Esophagus squamous epithelium (tissue), 5 donors: ENCODE measurements at places on chromosomes 3 and 15.

DNA sequence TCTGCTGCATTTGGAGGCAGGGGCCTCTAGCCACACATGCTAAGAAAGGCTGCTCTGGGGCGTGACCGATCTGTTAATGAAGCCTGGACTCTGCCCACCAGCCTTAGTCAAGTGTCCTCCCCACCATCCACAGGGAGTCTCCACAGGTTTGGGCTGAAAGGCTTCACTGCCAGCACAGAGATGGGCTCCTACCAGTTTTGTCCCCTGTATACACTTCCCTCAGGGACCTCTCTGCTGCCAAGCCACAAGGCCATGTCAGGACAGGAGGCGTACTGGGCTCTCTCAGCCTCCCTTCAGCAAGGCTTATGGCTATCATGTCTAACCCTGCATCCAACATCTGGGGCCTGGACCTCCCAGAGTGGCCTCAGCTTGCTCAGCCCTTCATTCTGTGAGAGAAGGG is 23.5 kb downstream of the KIF9 start:
- no peak for DNase-seq

GRCh38 chr15:81018197-81018596 is 17.5 kb downstream of the TLNRD1 start:
- DNase-seq: no peak

- no peak for DNase-seq
Observed at GRCh38 chr3:9402410-9403228, 5.2 kb downstream of the SETD5 start.

- no peak for DNase-seq
Observed at GRCh38 chr3:108564564-108564963, 24.7 kb downstream of the CIP2A start.

GRCh38 chr3:186093271-186093900 is 15.5 kb downstream of the ETV5 start:
- no peak for DNase-seq

DNA sequence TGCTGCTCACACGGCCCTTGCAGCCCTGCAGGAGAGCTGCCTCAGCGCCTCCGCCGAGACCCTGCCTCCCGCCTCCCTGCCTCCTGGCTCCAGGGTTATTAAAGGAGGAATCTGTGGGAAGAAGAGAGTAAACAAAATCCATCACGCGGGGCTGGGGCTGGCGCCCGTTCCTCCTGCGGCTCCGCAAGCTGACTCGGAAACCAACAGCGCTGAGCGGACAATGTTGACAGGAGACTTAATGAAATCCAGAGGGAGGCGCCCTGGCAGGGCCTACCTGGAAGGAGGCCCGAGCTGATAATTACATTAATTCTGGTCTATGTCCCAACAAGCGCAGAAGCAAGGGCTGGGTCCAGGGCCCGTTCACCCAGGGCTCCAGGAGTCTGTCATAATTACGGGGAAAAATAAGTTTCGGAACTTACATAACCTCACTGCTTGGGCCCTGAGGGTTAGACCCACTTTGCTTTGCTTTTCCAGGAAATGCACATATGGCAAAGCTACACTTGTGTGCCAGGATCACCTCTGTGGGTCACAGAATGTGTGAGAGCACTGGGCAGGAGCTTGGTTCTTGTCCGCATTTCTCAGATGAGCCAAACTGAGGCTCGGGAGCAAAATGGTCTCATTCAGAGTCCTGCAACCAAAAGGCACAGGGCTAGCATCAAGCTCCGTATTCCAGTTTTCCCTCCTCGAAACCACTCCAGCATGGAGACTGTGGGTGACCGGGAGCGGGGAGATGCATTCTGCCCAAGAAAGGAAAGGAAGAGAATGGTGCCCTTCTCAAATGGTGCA is 43.8 kb upstream of the SLC6A6 start:
- DNase-seq: no peak

- DNase-seq: no peak
Observed at GRCh38 chr15:37016231-37016630, 84.1 kb downstream of the MEIS2 start.

DNA sequence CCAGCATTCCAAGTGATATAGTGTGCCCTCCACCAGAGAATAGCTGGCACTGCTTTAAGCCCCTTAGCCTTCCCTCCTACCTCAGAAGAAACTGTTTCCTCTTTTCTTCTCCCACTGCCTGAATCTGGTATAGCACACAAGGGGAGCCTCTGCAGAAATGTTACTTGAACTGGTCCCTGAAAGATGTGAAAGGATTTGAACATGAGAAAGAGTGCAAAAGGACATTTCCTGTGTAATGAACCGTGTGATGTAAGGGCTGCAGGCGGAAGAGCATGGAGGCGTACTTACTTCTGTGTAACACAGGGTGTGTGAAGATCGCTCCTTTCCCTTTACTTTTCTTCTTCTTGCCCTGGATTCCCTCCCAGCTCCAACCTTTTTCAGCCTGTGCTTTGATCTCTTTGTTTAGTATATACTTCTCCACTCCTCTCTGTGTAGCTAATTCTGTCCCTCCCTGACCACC is 8.4 kb downstream of the TMOD3 start:
- DNase-seq: no peak

DNA sequence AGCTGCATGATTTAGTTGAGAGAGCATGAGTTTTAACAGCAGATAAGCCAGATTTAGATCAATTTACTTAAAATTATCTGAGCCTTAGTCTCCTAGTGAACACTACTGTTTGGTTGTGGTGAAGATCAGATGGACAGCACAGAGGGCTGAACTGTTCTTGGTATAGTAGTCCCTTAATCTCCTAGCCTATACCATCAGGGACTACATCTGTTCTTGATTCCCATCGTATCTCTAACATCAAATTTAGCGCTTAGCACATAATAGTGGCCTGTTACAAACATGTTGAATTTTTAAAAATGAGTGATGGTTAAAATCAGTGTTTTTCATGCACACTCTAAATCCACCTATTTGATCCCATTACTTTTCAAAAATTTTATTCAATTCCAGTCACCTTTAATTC is 507.7 kb downstream of the GRM7 start:
- DNase-seq: no peak

DNA sequence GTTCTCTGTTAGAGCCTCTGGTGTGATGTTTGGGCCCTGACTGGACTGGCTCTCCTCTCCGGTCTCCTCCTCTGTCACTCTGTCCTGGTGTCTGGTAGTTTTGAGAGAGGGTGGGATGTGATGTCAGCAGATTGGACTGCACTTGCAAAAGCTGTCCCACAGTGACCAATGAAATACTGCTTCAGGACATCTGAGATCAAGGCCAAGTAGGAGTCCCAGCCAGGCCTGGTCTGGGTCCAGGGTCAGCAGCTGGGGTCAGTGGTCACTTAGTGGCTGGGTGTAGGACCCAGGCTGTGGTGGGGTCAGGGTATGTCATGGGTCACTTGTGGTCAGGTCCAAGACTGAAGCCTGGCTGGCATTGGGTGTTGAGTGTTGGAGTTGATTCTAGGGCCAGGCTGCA is 20.9 kb downstream of the ALDH1L1 start:
- no peak for DNase-seq

DNA sequence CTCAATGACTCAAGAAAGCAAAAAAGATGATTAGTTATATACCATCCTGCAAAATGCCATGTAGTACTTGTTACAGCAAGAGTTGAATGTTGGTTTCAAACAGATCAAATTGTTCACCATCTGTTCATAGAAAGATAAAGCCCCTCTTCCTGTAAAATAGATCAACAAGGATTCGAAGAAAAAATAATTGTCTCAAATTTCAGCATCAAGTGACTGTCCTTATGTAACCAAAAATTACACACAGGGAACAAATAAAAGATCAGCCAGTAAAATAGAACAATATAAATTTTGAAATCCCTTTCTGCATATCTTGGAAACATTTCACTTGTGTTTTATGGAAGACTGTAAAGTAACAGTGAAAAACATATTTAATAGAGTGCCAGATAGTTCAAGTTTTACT is 165.1 kb upstream of the STAC start:
- DNase-seq: no peak

DNA sequence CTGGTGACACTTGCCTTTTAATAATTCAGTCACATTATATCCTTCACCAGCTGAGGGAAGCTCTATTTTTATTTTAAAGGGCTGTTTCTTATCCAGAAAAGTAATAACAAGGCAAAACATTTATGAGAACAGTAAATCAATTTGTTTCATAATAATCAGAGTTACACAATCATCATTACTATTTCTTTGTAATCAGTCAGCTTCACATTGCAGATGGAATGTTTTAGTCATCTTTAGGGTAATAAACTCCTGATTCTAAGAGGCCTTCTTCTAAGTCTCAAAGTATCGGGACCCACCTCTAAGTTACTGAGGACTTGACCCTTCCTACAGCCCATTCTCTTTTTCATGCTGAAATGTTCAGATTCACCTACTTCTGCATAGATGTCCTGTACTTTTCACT is 298.3 kb upstream of the TGFBR2 start:
- no peak for DNase-seq

GRCh38 chr15:74768771-74769342 is 13.0 kb upstream of the CSK start:
- DNase-seq: no peak

DNA sequence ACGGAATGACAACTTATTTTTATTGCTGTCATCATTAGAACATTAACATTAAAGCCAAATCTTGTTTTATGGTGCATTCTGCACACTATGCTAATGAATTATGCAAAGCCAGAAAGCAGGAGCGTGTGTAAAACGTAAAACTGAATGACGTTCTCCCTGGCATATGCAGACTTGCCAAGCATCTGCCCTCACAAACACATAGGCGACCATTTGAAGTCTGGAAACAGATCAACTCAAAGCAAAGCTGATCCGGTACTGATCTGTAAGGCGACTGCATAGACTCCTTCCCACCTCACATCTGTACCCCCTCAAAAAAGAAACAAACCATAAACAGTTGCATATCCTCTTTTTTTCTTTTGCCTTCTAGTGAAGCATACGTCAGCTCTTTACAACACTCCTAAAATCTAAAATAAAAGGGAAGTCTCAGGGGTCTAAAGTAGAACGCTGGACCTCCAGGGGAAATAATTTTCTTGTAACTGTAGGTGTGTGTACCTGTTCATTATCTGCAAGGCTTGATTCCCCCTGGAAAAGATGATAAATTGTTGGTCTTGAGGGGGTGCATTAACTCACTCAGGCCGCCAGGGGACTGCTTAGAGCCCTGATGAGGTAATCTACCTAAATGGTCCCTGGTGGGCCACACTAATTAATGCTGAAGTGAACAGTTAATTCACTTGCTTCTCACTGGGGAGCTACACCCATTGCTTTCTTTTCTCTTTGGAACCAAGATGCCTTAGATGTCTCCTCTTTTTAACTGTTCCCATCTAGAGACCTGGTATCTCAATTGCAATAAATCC is 231.4 kb downstream of the CDIN1 start:
- DNase-seq: no peak

DNA sequence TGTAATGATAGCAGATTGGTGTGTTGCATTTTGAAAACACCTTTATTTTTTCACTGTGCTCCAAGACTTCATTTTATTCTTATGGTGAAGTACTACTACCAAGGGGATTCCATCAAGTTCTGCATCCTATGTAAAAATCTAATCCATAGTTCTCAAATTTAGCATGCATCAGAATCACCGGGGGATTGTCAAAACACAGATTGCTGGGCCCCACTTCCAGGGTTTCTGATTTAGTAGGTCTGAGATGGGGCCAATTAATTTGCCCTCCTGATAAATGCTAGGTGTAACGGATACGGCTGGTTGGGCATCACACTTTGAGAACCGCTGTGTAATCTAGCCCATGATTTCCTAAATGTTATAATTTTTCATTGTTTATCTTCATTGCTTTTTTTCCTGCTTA is 692 bp downstream of the ZWILCH start:
- no peak for DNase-seq

- no peak for DNase-seq
Observed at GRCh38 chr3:66620296-66620695, 119.5 kb upstream of the LRIG1 start.

DNA sequence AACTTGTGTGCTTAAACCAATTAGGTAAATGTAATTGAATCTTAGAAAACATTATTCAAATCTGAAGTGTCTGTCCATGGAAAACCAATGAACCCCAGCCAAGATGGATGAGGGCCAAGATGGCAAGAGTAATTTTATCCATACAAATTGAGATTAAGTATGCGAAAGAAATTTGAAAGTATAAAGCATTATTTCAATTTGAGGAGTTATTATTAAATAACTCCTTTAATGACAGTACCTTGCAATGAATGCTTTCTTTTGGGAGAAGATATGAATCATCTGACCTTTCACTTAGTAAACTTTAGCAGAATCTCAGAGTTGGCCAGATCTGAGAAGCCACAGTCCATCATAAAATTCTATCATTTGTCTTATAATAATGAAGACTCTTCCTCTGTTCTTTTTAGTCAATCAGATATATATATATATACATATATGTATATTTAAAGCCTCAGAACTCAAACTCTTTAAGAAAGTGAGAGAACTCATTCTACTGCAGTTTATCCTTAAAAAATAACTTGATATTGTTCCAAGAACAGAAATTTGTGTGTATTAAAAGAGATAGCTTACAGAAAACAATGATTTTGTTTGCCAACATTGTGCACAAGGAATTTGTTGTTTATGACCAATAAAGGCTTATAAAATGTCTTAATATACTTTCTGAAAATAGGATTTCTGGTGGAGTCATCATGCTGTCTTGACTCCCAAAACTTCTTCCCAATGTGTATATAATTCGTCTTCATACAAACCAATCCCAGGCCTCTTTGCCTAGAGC is 434.8 kb upstream of the THBS1 start:
- DNase-seq: no peak

GRCh38 chr3:154345422-154346122 is 21.3 kb upstream of the DHX36 start:
- DNase-seq: no peak

GRCh38 chr3:52805270-52806039 is 10.9 kb downstream of the ITIH3 start:
- DNase-seq: no peak

GRCh38 chr3:140341203-140341602 is 336.7 kb upstream of the TRIM42 start:
- no peak for DNase-seq

DNA sequence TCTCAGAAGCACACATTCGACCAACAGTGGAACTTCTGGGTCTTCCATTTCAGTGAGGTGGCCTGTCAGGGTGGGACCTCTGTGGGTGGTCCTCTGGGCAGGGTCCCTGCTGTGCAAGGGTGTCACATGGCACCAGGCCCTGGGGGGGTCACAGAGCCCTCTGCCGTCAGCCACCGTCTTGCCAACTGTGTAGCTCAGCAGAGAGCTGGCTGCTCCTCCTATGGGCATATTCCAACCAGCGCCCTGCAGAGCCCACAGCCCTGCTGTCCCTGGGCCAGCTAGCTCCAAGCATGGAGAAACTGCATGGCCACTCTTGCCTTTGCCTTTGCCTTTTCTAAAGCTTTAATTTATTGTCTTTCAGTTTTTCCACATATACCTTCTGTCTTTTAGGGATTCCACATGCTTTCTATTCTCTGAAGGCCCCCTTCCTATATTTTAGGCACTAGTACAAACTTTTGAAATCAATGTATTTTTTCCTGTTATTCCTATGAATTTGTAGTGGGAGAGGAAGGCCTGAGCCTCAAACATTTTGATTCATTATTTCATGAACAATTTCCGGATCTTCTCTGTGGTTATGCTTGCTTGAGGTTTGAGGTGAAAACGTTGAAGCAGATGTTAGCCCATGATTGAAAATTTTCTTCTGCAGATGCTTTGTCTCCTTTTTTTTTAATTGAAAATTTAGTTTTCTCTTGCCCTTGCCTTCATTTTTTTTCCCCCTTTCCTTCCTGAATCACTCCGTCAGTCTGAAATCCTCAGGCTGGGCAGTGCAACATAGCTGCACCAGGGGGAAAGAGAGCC is 11.7 kb downstream of the IQCF1 start:
- DNase-seq: no peak
